Vagina (tissue), 2 donors: ENCODE measurements at places on chromosomes 5 and 9.

GRCh38 chr5:18305288-18305924, 671.1 kb downstream of the TAF11L14 start:
- no peak for DNase-seq

DNA sequence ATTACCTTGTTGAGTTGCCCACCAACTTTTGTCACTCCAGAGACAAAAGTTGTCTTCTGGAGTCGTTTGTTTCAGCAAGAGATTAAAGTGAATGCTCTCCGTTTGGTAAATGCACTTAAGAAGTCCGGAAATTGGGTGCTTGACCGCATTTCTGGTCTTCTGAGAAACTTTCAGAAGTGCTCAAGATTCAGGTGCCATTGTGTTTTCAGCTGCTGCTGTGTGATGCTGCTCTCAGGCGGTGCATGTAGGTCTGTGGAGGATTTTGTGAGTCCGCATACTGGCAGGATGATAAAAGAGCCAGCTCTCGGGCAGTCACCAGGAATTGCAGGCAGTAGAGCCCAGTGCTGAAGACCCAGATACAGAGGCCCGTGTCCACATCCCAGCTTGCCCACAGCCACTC, 5.9 kb upstream of the NFIL3 start:
- DNase-seq: no peak

GRCh38 chr5:108625654-108626053, 122.0 kb upstream of the FER start:
- no peak for DNase-seq

DNA sequence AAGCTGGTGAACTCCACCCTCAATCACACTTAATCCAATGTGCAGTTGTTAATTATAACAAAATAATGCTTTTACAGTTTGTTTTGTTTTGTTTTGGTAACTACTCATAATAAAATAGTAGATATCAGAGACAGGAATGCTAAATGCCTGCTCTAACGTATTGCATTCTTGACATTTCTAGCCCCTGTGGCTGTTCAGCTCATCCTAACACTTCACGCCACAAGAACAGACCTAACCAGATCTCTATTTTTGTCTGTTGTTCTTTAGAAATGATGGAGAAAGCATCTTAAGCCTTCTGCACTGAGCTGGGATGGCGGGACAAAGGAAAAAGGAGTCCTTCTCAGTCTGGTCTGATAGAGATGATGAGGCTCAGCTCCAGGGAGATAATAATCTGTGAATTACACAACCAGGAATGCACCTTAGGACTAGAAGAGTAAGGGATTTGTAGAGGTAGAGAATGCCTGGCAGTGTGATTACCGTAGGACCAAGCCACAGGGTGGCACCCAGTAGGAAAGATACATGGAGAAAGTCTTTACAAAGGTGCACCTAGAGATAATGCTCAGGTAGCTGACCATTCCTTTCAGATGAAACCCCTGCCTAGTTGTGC, 628.8 kb downstream of the PDE4D start:
- DNase-seq: no peak

GRCh38 chr5:172223901-172224873, 30.2 kb downstream of the EFCAB9 start:
- no peak for DNase-seq

- DNase-seq: no peak
Measured at GRCh38 chr9:124054582-124055227, 43.1 kb downstream of the LHX2 start.

GRCh38 chr9:137195525-137196220, 4.9 kb downstream of the TPRN start:
- DNase-seq: no peak

DNA sequence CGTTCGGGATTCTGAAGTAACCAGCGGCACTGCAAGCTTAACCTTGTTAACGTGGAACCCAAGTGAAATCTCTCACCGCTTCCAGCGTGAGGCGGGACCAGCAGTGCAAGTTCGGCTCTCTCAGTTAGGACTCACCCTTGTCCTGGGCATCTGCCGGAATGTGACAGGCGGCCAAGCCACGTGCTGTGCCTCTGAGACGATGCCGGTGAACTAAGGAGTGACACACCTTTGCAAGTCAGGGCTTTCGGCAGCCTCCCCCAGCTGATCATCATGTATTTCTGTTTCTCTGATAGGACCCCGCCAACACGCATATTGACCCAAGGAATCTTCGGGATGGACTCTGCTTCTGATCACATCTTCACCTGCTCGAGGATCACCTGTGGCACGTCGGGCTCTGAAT, 415.0 kb upstream of the IRX1 start:
- no peak for DNase-seq

DNA sequence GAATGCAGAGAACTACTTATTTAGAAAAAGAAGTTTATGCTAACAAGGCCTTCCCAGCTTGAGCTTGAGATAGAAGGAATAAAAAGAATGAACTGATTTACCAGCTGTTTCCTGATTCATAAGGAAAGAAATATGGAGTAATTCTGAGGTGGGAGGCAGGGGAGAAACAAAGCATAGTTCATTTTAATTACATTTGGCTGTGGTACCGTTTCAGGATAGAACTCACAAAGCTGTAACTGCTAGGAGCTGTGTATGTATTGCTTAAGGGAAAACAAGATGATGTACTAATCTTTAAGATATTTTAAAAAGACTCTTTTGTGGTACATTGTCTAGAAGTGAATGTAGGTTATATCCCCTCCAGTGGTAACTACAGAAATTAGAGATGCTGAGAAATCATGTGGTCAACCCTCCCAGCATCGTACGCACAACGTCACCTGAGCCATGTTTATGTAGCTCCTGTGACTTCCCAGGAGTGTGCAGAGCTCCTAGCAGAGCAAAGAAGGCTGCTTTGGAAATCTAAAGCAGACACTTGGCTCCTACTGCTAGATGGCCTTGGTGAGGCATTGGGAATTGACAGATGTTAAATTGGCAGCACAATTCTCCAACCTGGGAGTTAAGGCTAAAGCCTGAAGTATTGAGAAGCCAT, 208.3 kb upstream of the VLDLR start:
- DNase-seq: no peak

DNA sequence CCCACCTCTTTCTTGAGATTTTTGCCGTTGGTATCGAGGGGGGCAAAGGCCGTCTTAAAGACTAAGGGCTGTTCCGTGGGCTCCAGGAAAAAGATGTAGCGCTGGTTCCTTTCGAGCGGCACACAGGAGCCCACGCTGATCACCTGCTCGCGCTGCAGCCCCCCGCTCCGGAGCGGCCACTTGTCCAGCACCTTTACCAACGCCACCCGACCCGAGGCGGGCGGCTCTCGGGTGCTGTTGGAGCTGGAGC, 781 bp downstream of the NRG2 start:
- DNase-seq: no peak

- no peak for DNase-seq
Measured at GRCh38 chr9:136187683-136188586, 17.0 kb downstream of the LHX3 start.
